Urothelium cell line (cell line): ENCODE measurements at places on chromosomes 6 and 20.

DNA sequence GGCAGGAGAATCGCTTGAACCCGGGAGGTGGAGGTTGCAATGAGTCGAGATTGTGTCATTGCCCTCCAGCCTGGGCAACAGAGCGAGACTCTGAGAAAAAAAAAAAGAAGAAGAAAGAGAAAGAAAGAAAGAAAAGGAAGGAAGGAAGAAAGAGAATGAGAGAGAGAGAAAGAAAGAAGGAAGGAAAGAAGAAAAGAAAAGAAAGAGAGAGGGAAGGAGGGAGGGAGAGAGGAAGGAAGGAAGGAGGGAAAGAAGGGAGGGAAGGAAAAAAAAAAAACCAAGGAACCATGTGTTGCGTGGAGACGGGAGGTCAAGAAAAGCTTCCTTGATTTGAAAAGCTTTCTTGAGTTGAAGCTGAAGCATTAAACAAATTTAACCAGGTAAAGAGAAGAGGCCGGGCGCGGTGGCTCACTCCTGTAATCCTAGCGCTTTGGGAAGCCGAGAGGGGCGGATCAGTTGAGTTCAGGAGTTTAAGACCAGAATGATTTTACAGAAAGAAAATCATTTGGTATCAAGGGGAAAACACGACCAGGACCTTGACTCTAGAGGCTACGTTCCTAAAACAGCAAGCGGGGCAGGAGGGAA lies 90.5 kb upstream of the PRSS16 start:
- DNase-seq: no peak

GRCh38 chr6:53032849-53033248 lies 32.4 kb upstream of the FBXO9 start:
- DNase-seq: no peak

GRCh38 chr6:157158456-157158855 lies 164.9 kb downstream of the TMEM242 start:
- no peak for DNase-seq

DNA sequence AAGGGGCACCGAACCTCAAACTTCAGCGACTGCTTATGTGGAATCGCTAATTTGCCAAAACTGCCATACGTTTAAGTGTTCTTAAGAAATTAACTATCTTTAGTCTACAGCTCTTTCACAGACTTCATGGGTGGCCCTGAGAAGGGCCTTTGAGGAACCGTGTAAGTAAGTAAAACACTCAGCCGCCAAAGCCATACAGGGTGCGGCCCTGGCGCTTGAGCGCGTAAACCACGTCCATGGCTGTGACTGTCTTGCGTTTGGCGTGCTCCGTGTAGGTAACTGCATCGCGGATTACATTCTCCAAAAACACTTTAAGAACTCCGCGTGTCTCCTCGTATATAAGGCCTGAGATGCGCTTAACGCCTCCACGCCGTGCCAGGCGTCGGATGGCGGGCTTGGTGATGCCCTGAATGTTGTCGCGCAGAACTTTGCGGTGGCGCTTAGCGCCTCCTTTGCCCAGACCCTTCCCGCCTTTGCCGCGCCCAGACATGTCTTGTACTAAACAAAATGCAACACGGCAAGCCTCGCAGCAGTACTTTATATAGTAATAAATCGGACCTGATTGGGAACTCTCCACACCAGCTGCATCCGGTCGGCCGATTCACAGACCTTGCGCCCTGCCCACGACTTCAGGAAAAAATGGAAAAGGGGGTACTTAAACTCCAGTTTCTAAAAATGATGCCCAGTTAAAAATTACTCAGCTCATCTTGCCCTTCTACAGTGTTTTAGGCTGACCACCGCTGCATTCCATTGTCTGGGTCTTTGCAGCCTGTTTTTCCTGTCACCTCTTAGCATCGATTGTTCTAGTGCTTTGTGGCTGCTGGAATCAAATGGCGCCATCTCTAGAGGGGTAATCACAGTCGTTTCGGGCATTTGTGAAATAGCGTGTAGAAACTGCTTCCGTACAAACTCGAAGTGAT lies 38.9 kb downstream of the OR2B2 start:
- no peak for DNase-seq

DNA sequence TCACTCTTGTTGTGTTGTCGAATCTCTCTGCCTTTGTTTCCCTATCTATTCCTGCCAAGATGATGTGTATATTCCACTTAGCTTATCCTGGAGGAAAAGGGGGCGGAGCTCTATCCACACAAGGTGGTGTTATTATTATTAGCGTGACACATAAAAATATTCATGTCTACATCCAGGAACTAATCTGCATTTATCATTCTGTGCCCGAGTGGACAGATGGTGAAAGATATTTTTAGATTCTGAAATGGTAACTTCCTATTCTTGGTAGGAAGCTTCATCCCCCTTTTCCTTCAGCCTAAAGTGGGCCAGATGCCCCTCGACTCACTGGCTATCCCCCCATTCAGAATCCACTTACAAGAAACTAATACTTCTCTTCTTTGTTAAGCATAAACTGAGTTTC lies 2.0 kb downstream of the XKR7 start:
- no peak for DNase-seq

DNA sequence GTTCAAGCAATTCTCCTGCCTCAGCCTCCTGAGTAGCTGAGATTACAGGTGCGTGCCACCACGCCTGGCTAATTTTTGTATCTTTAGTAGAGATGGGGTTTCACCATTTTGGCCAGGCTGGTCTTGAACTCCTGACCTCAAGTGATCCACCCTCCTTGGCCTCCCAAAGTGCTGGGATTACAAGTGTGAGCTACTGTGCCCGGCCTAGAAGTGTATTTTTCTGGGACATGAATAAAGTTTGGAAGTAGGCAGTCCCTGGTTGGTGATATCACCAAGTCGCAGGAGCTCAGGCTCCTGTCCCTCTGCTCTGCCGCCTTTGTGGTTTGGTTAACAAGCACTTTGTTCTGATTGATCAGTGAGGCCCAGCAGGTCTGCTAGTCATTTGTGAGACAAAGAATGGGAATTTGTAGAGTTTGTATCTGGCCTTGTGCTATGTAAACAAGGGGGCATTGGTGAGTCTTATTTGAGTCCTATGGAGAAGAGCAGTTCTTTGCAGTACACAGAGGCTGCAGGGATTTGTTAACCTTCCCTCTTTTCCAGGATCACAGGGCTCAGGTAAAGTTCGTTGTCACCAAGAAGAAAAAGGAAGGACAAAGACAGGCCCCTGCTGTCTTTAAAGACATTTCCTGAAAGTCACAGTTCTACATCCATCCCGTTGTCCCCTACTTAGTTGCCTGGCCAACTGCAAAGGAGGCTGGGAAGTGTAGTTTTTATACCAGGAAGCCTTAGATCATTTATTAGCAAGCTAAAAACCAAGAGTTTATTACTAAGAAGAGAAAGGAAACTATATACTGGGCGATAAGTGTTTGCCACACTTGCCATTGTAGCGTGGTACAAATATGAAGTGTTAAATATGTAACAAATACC lies 13.1 kb downstream of the MTHFD1L start:
- no peak for DNase-seq

DNA sequence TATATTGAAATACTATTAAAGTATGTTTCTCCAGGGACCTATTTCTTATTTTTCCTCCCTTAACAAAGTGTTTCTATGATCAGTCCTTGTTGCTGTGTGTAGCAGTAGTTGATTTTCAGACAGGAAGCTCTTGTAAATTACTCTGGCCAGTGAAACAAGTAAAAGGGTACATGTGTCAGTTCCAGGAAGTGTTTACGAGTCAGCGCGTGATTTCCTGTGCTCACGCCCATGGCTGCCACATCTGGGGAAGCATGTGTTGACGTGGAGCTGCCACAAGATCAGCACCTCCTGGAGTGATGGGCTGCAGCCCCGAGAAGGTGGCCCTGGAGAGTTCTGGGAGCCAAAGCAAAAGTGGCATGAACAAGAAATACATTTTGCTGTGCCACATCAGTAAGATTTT lies 38.6 kb upstream of the GGTLC1 start:
- DNase-seq: no peak

DNA sequence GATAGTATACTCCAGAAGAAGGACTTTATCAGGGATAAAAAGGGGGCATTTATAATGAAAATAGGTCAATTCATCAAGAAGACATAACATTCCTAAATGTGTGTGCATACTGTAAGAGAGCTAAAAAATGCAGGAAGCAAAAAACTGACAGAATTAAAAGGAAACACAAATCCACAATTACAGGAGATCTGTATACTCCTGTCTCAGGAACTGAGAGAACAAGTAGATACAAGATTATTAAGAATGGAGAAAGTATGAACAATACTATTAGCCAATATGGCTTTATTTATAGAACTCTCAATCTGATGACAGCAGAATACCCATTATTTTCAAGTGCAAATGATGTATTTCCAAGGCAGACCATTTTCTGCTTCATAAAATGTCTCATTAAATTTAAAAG lies 167.7 kb upstream of the BMP5 start:
- no peak for DNase-seq

GRCh38 chr6:15981956-15982355 lies 146.9 kb upstream of the MYLIP start:
- DNase-seq: no peak

- DNase-seq: no peak
Measured at GRCh38 chr6:132569170-132569569, 952 bp upstream of the TAAR6 start.

- no peak for DNase-seq
Measured at GRCh38 chr6:35054743-35055130, 86.4 kb downstream of the TCP11 start.

- no peak for DNase-seq
Measured at GRCh38 chr6:64000818-64001491, 365.4 kb downstream of the PHF3 start.

GRCh38 chr20:1964061-1964460 lies 29.8 kb downstream of the PDYN start:
- DNase-seq: no peak
